ENCODE measurements at places on chromosomes 2 and 18.

GRCh38 chr2:197163712-197164140, 146.9 kb downstream of the ANKRD44 start:
- DNase-seq, result no peak

DNA sequence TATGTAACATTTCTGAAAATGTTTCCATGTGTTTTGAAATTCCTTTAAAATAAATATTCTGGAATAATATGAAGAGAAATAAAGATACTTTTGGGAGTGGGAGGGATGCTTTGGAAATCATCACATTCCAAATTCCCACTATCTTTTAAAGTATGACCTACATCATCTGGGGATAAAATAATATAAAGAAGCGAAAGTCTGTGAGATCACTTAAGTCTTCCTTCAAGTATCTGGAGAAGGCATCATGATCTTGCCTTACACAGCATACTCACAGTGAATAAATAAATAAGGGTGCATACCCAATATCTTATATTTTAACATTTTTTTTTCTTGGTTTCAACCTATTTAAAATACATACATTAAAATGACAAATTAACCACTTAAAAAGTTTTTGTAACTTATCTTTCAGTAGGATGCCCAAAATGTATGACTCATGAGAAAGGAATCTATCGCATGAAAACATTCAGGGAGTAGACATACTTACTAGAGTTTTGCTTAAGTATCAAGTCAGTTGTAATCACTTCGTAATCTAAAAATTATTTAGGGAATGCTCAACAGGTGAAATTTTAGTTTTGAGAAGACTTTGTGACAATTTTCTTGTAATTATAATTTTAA, 248.3 kb upstream of the COL3A1 start:
- no peak for DNase-seq

DNA sequence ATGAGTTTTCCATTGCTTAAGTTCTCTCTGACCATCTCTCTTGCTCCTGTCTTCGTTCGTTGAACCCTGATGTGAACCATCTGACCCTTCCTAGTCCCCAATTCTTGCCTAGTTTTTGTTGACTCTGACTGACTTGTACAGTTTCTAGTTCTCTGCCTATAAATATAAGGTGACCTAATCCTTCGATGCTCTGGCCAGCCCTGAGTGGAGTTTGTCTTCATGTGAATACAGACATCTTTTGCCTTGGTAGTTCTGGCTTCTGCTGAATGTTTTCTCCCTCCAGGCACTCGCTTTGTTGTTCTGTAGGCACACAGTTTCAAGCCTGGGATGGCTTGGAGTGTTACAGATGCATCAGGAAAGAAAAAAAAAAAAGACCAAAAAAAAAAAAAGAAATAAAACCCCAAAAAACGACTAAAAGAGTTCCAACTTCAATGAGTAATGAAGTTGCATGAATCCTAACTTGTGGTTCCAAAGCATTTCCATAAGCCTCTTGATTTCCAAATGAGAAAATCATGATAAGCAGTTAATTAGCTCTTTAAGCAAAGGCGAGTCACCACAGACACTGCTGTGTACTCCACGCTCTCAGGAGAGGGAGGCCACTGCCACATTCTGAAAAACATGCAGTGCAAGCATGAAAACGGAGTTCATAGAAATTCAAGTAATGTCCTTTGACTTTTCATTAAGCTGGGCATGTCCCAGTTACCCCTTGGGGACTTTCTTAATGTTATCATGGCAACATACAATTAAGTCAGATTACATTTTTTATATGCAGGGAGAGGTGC, 165.2 kb downstream of the TDRD15 start:
- no peak for DNase-seq

DNA sequence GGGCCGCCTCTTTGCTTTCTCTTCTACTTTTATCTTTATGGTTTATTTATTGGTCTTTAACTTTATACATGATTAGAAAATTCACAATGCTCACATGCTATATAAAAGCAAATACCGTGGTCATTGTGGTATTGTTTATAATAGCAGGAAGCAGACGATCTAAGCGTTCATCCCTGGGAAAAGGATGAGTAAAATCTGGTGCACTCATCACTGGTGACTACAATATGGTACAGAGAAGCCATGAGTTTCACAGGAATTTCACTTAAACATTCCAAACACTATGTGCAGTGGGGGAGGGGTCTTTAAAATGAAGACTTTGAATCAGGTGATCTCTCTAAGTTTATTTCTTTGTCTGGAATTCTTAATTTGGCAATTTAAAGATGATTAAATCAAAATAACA, 97.9 kb downstream of the SCN3A start:
- DNase-seq, result no peak

GRCh38 chr2:168566974-168567665, 111.0 kb downstream of the CERS6 start:
- DNase-seq, result no peak

DNA sequence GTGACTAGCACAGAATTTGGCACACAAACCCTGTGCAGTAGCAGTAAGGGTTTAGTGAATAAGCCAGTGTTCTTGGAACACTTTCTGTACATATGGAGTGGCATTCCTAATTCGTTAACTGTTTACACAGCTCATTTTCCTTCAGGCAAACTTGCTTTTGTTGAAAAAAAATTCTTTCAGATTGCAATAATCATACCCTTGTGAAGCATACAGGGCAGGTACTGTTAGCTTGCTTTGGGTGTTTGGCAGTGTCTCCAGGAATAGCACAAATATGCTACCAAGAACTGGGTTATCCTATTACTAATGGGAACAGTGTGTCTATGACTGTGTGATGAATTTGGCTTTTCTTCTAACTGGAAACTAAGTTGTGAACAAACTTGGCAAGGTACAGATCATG, 33.4 kb downstream of the UGP2 start:
- no peak for DNase-seq

DNA sequence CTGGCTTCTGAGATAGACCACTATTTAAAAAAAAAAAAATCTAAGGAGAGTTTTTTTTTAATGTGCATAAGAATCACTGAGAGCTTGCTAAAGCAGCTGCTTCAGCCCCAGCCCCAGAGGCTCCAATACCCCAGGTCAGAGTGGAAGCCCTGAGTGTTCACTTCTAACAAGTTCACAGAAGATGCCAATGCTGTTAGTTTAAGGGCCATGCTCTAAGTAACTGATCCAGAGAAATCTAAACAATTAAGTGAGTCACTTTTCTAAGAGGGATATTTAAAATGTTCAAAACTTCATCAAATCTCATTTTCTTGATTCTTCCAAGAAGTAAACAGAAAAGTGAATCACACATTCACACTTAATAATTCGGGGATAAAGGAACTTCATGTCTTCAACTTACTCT, 126.4 kb upstream of the CD226 start:
- DNase-seq, result no peak

GRCh38 chr2:181894381-181894780, 2.9 kb downstream of the ITPRID2 start:
- no peak for DNase-seq

DNA sequence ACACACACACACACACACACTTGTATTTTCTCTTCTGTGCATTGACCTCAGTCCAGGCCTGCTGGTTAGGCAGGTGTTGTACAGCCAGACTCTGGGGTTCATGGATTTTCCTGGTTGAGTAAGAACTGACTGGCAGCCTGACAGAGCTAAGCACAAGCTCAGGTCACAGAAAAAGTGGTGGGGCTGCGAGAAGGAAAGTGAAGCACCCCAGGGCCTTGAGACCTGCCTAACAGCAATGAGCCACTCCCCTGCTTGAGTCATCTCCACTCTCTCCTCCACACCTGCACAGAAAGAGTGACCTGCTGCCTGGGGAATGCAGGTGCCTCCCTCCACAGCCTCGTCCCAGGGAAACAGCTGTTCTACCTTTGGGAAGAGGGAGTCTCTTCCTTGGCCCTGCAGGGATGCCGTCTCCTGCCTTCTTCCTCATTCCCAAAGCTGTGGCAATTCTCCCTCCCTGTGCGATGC, 91.4 kb upstream of the LGALSL start:
- no peak for DNase-seq

- DNase-seq, result no peak
Measured at GRCh38 chr2:218219934-218220333, 2.9 kb downstream of the ARPC2 start.

DNA sequence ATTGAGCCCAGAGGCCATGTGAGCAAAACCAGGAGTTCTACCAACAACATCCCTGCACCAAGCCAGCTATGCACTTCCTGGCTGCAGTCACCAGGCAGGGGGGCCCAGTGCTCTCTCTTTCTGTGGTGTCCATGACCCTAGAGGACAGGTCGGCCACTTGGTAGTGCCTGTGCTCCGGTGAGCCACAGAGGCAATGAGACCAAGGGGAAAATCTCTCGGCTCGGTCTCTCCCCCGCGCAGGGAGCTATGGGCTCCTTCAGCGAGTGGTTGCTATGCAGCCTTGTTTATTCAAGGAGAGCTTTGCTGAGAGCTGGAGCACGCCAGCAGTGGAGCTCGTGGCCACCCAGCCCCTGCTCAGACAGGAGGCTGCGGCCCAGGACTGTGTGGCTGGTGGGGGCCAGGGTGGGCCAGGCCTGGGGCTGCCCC, at the start of gene TOGARAM2:
Gene TOGARAM2 (plus strand): TSS at position 283 of the 426 bp plus-strand sequence. CDS start 13,537 bp downstream, outside the sequence.
- no peak for DNase-seq
